GM23338 (cell line): ENCODE measurements at places on chromosomes 13 and 19. TPM values are rescaled to one million over a fixed set of nuclear protein-coding genes. Genes with fewer than 3 reads are reported as not detected.
A peak's percentile ranks its signal among the peaks of the same experiment; 100 is the strongest.

Gene FBXO27
- total RNA-seq: 3.8 and 6.2 TPM in 2 replicates

Gene ATP8B3
- 2.8 and 6.0 TPM in 2 replicates for total RNA-seq

Gene TMEM59L
- total RNA-seq: 6.8 and 9.8 TPM in 2 replicates

- H3K4me3 ChIP-seq: peak overlapping the region; percentile 18; the same call in 1 of the 2 replicates
- H3K4me1 ChIP-seq: peaks cover 33% of the 10 kb centered on the region
- H3K27ac ChIP-seq: peak overlapping the region; percentile 27; the same call in 1 of the 2 replicates
- no peaks in the 10 kb centered on the region for H3K27me3 ChIP-seq
- peak; percentile 39 for DNase-seq
These were observed 785.6 kb upstream of the KLHL1 start for GRCh38 chr13:70893832-70894231.

DNA sequence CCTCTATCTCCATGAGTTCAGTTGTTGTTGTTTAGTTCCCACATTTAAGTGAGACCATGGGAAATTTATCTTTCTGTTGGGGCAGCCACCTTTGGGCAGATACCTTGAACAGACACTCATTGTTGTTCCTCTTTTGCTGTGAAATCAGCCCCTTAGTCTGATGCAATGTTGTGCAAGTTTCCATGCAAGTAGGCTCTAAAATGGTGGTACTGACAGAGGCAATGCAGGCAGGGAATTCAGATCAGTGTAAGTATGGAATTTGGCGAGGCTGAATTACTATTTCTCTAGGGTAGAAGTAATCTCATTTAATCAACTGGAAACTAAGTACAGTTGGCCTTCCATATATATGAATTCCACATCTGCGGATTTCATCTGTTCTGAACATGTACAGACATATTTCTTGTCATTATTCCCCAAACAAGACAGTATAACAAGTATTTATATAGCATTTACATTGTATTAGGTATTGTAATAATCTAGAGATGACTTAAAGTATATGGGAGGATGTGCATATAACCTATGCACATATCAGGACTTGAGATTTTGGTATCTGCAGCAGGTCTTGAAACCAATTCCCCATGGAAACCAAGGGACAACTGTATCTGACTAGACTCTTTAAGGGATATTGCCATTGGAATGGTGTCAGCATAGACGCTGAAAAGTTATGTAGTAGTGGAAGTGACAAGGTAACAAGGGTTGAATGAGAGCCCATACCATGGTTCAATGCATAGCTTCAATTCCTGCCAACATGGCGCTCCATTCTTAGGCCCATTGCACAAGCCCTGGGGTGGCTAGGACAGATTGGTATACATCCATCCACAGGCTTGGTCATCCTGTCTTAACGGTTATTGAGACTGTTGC is 281.5 kb upstream of the HTR2A start:
- no peaks in the 10 kb centered on the region for H3K27me3 ChIP-seq
- no peak for DNase-seq
- no peak overlapping the region for H3K4me3 ChIP-seq

DNA sequence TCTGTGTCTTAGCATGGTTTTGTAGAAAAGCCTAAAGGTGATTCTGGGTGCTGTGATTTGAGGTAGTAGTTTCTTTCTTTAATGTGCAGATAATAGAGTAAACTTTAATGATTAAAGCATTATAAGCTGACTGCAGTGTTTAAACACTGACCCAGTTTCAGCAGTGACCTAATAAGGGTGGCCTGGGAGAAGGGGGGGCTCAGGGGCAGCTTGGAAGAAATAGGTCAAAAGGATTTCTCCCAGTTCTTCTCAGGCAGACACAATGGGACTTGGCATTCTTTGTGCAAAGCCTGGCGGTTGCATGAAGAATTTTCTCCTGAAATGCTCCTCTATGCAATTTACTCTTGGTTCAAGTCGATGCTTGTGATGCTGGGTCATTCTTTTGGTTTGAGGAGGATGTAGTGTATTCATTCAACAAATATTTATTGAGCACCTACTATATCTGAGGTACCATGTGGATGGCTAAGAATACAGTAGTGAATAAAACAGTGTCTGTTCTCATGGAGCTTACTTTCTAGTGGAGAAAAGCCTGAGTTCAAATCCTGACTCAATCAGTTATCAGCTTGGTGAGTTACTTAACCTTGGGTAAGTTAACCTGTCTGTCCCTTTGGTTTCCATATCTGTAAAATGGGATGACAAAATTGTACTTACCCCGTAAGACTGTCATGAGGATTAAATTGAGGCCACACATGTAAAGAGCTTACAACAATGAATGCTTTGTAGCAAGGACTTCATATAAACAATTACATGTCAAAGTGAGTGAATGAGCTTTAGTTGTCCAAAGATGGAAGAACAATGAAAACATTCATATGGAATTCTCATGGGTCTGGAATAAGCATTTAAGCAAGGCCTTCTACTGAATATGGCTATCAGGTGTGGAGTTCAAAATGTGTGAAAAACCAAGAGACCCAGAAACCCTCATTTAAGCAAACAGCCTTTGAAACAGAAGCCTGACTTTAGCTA is 210.2 kb downstream of the KCNRG start:
- no peak overlapping the region for H3K4me3 ChIP-seq
- peaks cover 8% of the 10 kb centered on the region for H3K4me1 ChIP-seq
- H3K36me3 ChIP-seq: no peaks in the 10 kb centered on the region
- no peak for DNase-seq
- H3K27me3 ChIP-seq: no peaks in the 10 kb centered on the region

GRCh38 chr19:13430790-13431582 is 75.3 kb downstream of the CACNA1A start:
- 0 out of 2 replicates have a peak, but pooled peaks cover 6% of the 10 kb centered on the region for H3K4me1 ChIP-seq
- no peaks in the 10 kb centered on the region for H3K27me3 ChIP-seq
- H3K4me3 ChIP-seq: no peak overlapping the region
- H3K27ac ChIP-seq: no peak overlapping the region
- peak; percentile 87 for DNase-seq

GRCh38 chr13:51111997-51112396 is 923 bp upstream of the C13orf42 start:
- H3K4me3 ChIP-seq: no peak overlapping the region
- H3K27me3 ChIP-seq: no peaks in the 10 kb centered on the region
- H3K36me3 ChIP-seq: no peaks in the 10 kb centered on the region
- H3K4me1 ChIP-seq: no peaks in the 10 kb centered on the region
- no peak for DNase-seq
- no peak overlapping the region for H3K27ac ChIP-seq

DNA sequence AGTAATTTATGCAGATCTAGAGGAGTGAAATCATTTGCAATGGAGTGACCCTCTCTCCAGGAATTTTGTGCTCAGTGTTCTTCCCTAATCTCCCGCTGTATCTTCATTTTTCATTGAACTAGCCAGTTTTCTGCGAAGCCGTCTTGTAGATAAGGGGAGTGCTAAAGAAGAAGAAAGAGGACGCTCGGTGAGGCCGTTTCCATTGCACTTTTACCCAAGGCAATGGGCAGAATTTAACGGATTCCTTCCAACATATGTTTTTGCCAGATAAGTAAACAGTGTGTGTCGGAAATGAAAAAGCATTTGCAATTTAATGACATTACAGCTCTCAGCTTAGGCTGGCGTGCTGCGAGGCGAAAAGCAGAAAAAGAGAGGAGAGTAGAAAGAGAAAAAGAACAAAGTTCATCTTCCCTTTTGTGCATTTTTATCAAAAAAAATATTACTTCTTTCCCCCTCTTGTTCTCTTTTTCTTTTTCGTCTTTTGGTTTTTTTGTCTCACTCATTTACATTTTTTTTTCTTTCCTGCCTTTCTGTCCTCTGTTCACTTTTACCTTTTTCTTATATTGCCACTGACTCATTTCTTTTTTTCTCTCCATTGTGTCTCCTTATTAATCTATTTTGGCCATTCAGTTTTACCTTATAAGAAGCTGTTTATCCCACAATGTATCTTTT is 49.9 kb downstream of the SOX21 start:
- H3K36me3 ChIP-seq: no peaks in the 10 kb centered on the region
- no peak for DNase-seq
- no peak overlapping the region for H3K27ac ChIP-seq
- peak overlapping the region; percentile 17; the same call in 1 of the 2 replicates for H3K4me3 ChIP-seq

- no peaks in the 10 kb centered on the region for H3K36me3 ChIP-seq
- no peak overlapping the region for H3K4me3 ChIP-seq
- H3K27ac ChIP-seq: no peak overlapping the region
- H3K27me3 ChIP-seq: no peaks in the 10 kb centered on the region
- DNase-seq: no peak
These were observed 12.0 kb upstream of the GAS6 start for GRCh38 chr13:113875837-113876281.

GRCh38 chr13:114056205-114057013 is 76.0 kb downstream of the RASA3 start:
- H3K4me3 ChIP-seq: no peak overlapping the region
- no peaks in the 10 kb centered on the region for H3K4me1 ChIP-seq
- H3K27ac ChIP-seq: no peak overlapping the region
- no peak for DNase-seq

DNA sequence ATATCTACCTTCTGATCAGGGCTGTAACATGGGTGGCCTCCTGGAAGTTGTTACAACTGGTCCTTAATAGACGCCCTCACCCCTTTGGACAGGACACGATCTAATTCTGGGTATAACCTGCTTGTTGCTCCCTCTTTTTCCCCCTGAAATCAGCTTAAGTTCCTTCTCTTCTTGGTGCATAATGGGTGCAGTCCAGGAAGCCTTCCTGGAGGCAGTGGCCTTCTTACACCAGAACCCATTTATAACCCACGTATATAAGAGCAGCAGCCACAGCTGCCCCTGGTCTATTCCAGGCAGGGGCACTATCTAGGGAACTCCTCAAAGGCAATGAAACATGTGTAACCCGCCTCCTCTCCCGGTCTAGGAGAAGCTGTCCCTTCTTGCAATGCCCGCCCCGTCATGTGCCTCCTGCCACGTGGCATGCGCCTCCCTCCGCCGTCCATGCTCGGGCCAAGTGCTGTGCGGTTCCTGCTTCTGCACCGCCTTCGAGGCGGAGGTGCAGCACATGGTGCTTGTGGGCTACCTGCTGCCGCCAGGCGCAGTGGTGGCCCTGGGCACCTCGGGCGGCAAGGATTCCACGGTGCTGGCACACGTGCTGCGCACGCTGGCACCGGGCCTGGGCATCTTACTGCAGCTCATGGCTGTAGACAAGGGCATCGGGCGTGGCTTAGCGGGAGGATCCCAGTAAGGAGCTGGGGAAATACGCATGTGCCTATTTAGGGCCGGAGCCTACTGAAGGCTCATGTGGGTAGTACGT is 27.3 kb downstream of the ZNF175 start:
- peaks cover 6% of the 10 kb centered on the region; the same call in 1 of the 2 replicates for H3K4me1 ChIP-seq
- peaks cover 34% of the 10 kb centered on the region for H3K27me3 ChIP-seq
- H3K36me3 ChIP-seq: no peaks in the 10 kb centered on the region
- H3K27ac ChIP-seq: no peak overlapping the region
- H3K4me3 ChIP-seq: no peak overlapping the region

DNA sequence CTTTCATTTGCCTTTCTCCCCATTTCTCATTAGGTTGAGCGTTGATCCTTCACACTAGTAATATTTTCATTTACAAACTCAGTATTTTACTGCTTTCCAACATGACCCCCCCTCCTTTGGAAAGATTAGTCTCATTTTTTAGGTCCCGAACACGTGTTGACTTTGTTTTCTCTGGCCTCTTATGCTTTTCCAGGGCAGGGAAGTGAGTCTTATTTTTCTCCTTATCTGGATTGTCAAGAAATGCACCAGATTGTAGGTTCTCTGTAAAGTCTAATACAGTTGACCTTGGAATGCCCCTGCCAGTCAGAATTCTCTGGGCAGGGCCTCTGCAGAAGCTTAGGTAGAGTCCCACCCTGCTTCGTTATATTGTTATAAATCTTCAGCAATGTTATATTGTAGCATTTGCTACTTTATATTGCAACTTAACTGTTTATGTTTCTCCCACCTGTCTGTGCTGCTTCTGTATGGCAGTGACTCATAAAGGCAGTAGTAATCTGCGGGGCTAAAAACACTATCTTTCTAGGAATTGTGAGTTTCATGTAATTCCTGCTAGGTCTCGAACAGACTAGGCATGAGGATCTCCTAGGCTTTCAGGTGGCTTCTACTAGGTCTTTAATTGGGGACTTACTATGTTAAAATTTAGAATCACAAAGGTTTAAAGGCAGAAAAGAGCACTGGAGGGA is 2.0 kb downstream of the TDRD3 start:
- H3K27ac ChIP-seq: no peak overlapping the region
- peak overlapping the region; percentile 91 for H3K4me3 ChIP-seq
- H3K27me3 ChIP-seq: no peaks in the 10 kb centered on the region
- H3K36me3 ChIP-seq: no peaks in the 10 kb centered on the region
- peaks cover 26% of the 10 kb centered on the region for H3K4me1 ChIP-seq

DNA sequence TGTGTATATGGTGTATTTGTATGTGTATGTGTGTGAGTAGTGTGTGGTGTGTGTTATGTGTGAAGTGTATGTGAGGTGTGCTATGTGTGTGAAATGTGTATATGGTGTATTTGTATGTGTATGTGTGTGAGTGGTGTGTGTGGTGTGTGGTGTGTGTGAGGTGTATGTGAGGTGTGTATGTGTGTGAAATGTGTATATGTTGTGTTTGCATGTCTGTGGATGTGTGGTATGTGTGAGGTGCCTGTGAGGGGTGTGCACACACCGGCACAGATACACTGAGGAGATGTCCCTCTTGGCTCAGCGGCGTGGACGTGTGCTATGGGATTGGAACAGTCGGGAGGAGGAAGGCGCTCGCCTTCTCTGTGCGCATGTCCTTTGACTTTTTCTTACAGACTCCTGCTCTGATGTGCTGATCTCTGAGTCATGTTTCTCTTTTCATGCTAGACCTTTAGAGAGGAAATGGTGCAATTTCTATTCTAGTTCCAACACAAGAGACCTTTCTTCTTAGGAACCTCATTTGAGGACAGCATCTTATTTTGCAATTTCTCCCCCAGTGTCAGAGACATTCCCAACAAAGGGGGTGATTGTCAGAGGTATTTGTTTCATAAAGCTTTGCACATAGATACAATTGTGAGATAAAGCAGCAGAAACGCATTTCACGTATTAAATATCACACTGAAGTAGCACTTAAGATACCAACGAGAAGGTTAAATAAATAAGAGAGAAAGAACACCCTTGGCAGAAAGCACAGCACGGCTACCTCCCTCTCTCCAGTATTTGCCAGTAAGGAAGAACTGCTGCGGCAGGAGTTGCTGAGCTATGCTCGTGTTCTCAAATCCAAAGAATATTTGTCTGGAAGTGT is 11.3 kb upstream of the TNFRSF19 start:
- H3K27ac ChIP-seq: no peak overlapping the region
- H3K4me3 ChIP-seq: no peak overlapping the region

- no peaks in the 10 kb centered on the region for H3K27me3 ChIP-seq
- no peak for DNase-seq
- no peak overlapping the region for H3K27ac ChIP-seq
- H3K4me3 ChIP-seq: no peak overlapping the region
These were observed 25.9 kb downstream of the RCN3 start for GRCh38 chr19:49553451-49554271.
